ENCODE measurements at places on chromosomes 12 and 14. TPM values are rescaled to one million over a fixed set of nuclear protein-coding genes. Genes with fewer than 3 reads are reported as not detected.

RALGAPA1 gene
- polyA plus RNA-seq = 32.6 TPM

DNA sequence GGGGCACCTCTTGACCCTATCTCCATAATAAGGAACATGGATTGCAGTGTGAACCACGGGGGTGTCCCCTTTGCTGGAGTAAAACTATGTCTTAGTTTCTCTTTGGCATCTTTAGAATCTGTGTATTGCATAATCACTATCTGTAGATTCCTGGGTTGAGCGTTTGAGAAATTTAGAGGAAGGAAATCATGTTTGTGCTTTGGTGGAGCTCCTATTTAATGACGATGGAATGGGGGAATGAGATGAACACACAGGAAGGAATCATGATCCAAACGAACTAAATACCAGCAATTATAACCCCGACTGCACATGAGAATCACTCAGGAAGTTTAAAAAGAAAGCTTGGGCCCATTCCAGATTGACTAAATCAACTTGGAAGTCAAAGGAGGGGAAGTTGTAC lies 1.3 kb upstream of the MYG1 start:
- no peak for DNase-seq

PRIMA1 gene
- polyA plus RNA-seq = 1.2 TPM

CLEC14A gene
- polyA plus RNA-seq = 59.6 TPM

PHETA1 gene
- 9.3 TPM for polyA plus RNA-seq

GRCh38 chr12:115386946-115387345 lies 703.0 kb upstream of the TBX3 start:
- DNase-seq = no peak

- DNase-seq = no peak
Observed at GRCh38 chr12:4292341-4293073, 18.9 kb downstream of the CCND2 start.

CPM gene
- 466 TPM for polyA plus RNA-seq

- DNase-seq = no peak
Observed at GRCh38 chr12:81499809-81500208, 259.3 kb downstream of the PPFIA2 start.
